ENCODE measurements at places on chromosomes 1 and 21. TPM values are rescaled to one million over a fixed set of nuclear protein-coding genes. Genes with fewer than 3 reads are reported as not detected.

DNA sequence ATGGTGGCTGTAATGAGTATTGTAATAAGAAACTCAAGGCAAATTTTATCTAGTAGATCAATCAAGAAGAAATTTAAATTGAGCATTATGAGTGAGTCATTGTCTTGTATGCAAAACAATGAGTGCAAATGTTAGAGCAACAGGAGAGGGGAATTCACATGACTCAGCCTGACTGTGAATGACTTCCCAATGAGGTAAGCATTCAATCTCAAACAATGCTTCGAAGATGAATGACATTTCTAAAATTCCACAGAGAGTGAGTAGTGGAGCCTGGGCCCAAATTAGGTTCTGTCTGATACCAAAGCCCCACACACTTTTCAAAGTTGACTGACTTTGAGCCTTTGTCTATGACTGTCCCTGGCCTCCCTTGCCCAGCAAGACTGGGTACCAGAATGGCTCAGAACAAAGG lies 738.0 kb downstream of the PTPRU start:
- DNase-seq, result no peak

DNA sequence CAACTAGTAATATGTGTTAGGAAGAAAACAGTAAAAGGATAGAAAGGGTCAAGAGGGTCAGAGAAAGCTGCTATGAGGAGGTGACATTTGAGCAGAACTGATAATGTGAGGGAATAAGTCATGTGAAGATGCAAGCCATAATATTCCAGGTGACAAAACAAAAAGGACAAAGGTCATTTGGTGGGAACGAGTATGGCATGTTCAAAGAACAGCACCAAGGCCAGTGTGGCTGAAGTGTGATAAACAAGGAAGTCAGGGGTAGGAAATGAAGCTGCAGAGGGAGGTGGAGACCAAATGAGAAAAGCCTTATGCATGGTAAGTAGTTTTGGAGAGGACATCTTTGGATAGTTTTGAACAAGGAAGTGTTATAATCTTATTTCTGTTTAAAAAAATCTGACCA lies 46.7 kb downstream of the LPGAT1 start:
- no peak for DNase-seq

DNA sequence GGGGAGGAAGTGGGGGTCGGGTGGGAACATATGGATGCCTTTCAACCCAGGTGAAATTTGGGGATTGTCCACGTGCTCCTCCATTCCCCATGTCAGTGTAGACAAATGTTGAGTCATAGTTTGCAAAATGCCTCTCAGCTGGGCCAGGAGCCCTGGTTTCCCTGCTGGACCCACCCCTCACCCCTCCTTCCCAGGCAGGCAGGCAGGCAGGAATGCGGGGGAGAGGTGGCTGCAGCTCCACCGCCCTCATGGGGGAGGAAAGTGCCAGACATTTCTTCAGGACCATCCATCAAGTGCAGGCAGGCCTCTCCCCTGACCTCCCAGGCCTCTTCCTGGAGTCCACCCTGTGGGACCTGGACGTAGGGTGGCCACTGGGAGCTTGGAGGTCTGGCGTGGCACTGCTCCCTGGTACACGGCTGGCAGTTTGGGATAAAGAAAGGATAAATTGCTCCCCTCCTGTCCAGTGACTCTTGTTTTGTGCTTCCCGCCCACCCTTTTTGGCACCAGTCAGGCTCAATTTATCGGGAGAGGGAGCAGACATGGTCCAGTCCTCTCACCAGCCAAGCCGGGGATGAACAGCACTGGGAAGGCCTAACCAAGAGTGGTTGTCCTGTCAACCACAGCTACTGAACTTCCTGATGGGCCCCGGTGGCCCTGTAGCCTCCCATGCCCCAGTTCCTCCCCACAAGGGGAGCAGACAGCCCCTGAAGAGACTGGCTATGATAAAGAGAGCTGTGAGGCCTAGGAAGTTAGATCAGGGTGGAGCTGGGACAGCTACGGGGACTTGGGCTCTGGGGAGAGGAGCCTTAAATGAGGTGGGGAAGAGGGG lies 18.9 kb downstream of the NPR1 start:
- no peak for DNase-seq

DNA sequence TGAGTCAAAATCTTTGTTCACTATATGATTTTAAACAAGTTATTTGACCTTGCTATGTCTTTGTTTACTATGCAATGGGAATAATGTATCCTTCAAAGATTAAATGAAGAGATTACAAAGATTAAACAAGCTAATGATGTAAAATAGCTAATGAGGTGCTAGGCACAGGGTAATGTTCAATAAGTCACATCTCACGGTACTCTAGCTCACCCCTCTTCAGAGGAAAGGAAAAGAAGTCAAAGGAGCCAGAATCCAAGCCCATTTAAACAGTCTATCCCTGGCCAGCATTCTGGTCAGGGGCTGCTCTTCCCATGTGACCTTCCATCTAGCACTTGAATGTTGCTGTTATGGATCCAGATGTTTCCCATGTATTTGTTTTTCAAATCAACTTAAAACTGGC lies 412.4 kb upstream of the CAMK1G start:
- DNase-seq, result no peak

GRCh38 chr21:29064850-29065481 lies 8.5 kb downstream of the CCT8 start:
- no peak for DNase-seq

DNA sequence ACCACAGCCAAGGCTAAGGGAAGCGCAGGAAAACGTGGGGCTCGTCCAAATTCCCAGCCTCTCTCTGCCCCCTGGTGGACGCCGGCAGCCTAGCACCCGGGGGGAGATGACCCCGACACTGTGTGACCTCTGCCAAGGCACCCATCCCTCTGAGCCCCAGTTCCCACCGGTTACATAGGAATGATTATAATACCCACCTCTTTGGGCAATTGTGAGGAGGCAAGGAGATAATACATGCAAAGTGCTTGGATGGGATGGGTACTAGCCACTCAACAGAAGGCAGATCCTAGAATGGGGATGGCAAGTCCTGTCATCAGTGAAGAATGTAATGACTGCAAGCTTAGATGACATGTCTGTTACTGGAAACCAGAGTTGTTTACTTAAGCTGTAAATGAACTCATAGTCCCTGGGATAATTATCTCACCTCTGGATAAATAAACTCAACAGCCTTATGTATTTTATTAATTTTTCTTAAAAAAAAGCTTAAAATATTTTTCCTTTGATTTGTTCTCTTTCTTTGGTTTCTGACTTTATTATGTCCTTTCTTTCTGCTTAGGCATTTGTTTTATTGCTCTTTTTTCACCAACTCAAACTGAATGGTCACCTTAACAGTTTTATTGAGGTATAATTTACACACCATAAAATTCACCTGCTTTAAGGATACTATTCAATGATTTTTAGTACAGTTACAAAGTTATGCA lies 11.3 kb upstream of the BMP8B start:
- peak; percentile 53 for DNase-seq

DNA sequence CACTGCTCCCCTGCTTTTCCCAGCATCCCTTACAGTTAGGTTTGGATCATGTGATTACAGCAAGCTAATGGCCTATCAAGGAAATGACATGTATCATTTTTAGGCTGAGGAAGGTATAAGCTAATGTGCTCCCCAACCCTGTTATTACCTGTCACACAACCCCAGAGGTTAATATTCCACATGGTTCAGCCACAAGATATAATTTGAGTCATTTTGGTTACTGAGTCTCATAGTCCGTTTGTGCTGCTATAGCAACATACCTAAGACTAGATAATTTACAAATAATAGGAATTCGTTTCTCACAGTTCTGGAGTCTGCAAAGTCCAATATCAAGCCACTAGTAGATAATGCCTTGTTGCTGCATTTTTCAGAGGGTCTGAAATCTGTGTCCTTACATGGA lies 29.1 kb upstream of the SLC16A1 start:
- no peak for DNase-seq

- DNase-seq, result no peak
These were observed 34.5 kb upstream of the SOD1 start for GRCh38 chr21:31624961-31625491.

GRCh38 chr1:215473943-215474342 lies 93.2 kb upstream of the KCTD3 start:
- DNase-seq, result no peak

GJC2 gene
- total RNA-seq, result 5.5 TPM

- peak; percentile 43 for DNase-seq
These were observed 8.5 kb upstream of the ERG start for GRCh38 chr21:38506661-38507281.

DNA sequence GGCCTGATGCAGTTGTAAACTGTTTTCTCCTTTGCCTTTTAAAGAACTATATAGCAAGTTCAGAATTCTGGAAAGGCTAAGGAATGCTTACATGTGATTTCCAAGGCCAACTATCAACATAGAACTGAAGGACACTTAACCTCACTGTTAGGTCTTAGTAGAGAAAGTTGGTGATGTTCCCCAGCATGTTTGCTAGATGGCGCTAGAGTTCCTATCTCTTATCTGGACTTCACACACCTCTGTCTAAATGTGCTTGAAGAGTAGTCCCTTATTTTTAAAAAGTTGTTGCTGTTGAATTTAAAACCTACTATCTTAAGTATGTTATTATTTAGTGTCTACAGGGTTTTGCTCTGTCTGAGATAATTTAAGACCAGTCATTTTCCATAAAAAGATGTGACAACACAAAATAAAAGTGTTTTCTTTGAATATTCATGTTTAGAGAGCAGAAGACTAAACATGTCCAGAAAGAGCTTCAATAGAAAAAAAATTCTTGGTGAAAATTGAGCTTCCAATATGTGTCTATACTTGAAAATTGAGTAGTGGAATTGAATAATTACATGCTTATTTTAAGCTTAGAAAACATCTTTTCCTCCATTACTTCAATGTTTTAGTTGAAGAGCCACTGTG lies 237.3 kb downstream of the S1PR1 start:
- peak; percentile 54 for DNase-seq

DNA sequence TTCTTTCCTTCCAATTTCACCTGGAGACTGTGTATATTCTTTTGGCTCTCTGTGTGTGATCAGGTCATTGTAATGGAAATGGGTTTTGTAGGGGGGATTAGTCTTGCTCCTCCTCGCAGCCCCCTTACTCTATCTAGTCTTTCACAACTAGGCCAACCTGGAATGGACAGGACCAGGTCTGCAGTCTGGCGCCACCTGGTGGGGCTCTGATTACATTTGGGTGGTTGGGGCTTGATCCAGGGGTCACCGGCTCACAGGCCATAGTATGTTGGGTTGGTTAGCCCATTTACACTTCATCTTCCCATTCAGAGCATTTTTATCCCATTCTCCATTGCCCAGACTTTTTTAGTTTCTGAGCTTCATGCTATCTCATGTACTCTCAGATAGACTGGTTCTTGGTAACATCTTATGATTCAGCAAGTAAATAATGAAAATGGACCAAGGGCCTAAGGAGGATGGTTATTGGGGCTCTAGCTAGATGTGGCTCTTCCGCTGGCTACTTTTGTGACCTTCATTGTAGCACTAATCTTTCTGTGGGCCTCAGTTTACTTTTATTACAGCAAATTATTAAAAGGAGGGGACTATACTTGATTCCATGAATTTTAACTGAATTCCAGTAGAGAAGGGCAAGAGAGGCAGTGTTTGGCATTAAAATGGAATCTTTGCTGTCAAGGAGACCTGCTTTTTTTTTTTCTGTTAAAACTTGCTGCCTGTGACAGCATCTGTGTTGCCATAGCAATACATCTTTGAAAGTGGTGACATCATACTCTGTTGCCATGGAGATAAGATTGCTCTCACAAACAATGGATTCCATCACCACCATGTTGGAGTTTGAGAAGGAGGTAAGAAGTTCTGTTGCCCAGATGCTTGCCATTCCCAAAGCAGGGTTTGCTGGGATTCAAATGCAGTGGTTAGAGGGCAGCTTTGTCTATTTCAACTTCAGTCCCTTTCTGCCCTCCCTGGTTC lies 150.1 kb downstream of the PLXNA2 start:
- peak; percentile 73 for DNase-seq

DNA sequence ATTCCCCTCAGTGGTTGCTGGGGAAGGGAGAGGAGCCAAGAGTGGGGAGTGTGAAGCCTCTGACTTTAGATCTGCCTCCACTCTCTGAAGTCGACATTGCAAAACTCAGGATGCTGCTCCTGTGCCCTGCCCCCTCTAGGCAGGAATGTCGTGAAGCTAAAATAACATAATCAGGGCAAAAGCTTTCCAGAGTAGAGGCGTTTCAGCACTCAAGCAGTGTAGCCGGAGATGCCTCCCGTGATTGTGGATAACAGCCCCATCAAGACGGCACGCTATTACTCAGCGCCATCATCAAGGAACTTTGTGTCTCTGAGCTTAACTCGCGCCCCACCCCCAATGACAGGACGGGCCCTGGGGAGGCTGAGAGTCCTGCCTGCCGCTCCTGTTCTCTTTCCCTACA lies 60.0 kb downstream of the FBXO2 start:
- DNase-seq, result peak; percentile 7

GRCh38 chr1:240139511-240139910 lies 47.8 kb downstream of the FMN2 start:
- no peak for DNase-seq

BCL2L15 gene
- total RNA-seq, result 0.41 TPM

TMEM125 gene
- 0.92 TPM for total RNA-seq

- DNase-seq, result peak; percentile 42
These were observed 3.5 kb upstream of the PIGV start for GRCh38 chr1:26784023-26784871.

GRCh38 chr21:43899307-43900077 lies 34.5 kb downstream of the AGPAT3 start:
- DNase-seq, result no peak

- DNase-seq, result no peak
These were observed 1760.3 kb downstream of the NCAM2 start for GRCh38 chr21:22758478-22758877.

DNA sequence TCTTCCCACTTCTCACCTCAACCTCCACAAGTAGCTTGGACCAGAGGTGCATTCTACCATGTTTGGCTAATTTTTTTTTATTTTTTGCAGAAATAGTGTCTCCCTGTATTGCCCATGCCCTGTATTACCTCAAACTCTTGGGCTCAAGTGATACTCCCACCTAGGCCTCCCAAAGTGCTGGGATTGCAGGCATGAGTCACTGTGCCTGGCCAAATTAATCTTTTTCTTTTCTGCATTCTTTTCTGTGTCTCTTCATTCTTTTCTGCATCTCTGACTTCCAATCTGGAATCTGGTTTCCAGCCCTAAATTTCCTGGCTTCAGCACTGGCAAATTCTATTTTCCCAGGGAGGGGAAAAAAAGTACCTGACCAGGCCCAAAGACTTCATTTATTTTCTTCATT lies 31.2 kb upstream of the TACSTD2 start:
- DNase-seq, result no peak

DMRTA2 gene
- total RNA-seq, result not detected

DNA sequence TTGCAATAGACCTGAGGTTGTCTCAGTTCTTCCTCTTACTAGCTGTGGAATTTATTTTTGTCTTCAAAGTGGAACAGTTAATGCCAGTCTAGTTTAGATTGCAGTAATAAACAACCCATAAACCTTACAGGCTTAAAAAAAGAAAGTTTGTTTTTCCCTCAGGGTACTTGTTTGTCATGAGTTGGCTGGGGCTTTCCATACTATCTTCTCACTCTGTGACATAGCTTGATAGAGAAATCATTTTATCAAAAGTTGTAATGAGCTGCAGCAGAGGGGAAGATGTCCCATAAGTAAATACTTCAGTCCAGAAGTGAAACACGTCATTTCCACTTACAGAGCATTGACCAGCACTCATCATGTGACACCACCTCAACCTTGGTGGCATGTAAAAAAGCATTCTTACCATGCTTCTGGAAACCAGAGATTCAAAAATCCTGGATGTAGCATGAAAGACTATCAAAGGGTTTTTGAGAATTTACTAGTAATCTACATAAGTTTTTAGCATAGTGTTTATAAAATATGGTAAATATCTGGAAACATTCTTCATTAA lies 62.8 kb upstream of the COL11A1 start:
- DNase-seq, result no peak
